ENCODE measurements at places on chromosomes 7 and 10.

- ATAC-seq, result peak; percentile 88
These were observed 39.5 kb downstream of the PRKAG2 start for GRCh38 chr7:151837285-151838042.

DNA sequence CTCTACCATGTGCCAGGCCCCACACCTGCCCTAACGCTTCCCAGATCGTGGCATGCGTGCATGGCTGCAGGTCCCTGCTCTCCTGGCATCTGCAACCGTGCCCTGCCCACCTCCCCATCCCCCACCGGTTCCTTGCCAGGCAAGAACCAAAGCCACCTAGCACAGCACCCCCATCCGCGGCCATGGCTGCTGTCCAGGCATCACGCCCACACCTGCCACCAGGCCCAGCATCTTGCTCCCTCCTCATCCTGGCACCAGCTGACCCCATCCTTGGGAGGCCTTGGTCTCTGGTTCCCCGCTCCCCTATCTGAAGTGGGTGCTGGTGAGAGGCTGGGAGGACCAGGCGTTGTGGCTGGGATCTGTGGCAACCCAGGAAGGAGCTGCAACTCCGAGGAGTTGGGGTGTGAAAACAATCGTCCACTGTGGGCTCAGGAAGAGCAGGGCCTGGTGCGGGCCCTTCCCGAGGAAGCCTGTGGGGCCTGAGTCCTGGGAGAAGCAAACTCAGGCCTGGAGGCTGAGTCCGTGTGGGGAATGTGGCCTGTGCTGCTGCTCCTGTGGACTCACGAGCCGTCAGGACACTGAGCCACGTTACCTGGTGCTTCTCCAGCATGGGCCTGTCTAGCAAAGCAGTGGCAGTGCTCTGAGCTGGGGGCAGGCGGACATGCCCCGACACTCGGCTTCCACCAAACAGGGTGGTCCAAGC, 417.1 kb downstream of the DNAJB6 start:
- ATAC-seq, result no peak

GRCh38 chr10:123470336-123470921, 195.7 kb upstream of the GPR26 start:
- ATAC-seq, result no peak

GRCh38 chr10:116469437-116469836, 41.8 kb downstream of the PNLIPRP3 start:
- no peak for ATAC-seq

DNA sequence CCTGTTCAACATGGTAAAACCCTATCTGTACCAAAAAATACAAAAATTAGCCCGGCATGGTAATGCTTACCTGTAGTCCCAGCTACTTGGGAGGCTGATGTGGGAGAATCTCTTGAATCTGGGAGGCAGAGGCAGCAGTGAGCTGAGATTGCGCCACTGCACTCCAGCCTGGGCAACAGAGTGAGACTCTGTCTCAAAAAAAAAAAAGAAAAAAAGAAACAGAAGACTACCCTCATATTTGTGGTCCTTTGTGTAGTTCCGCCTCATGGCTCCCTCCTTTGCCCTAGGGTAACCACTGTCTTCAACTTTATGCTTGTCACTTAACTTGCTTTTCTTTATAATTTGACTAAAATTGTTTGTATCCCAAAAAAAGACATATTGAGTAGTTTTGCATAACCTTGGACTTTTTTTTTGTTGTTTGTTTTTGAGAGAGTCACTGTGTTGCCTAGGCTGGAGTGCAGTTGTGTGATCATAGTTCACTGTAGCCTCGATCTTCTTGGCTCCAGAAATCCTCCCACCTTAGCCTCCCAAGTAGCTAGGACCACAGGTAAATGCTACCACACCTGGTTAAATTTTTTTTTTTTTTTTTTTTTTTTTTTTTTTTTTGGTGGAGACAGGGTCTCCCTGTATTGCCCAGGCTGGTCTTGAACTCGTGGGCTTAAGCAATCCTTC, 3.7 kb downstream of the ZNF487 start:
- no peak for ATAC-seq

DNA sequence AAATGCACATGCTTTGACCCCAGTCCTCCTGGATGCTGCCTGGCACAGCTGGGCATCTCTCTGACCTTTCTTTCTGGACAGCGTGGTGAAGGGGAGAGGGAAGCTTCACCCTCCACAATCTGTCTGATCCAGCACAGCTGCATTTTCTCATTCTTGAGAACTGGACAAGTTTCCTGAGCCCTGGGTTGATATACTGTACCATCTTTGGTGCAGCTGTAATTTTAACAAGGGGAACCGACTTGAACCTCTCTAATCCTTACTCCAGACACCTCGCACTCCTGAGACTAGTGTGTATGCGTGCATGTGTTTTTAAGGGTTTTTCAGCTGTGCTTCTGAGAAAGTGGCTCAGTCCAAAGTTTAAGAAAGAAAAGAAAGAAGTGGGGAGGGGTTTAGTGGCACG, 655.7 kb downstream of the INHBA start:
- no peak for ATAC-seq

DNA sequence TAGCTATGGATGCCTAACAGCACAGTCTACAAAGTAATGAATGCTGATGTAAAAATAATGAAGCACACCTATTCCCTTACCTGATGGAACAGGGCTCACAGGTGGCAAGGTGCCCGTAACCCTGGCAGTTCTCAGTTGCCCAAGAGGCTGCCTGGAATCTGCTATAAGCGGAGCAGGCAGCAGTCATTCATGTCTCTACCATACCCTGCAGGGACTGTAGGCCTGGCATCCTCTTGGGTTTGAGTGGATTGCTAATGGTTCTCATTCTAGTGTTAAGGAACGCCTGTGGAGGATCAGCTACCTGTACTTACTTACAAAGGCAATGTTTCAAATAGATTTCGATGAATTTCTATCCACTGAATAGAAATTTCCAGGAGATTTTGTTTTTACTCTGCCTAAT, 38.4 kb downstream of the BAIAP2L1 start:
- no peak for ATAC-seq

- ATAC-seq, result no peak
These were observed 290.9 kb downstream of the DPP6 start for GRCh38 chr7:154342971-154343633.

- no peak for ATAC-seq
These were observed 249.3 kb upstream of the GRB10 start for GRCh38 chr7:51031791-51032515.

DNA sequence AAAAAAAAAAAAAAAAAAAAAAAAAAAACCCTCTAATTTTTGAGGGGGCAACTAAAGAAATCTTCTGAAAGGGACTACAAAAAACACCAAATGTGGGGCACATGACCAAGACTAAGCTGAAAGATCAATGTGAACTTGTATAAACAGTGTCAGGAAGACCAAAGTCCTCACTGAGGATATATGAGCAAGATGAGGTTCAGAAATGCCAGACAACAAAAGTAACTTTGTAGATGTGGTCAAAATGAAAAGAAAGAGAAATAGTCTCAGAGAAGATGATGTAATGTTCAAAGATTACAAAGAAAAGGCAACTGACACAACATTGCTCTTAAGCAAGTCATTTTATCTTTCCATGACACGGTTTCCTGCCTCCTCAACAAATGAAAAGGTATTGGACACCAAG, 48.7 kb upstream of the PTPRZ1 start:
- ATAC-seq, result no peak

DNA sequence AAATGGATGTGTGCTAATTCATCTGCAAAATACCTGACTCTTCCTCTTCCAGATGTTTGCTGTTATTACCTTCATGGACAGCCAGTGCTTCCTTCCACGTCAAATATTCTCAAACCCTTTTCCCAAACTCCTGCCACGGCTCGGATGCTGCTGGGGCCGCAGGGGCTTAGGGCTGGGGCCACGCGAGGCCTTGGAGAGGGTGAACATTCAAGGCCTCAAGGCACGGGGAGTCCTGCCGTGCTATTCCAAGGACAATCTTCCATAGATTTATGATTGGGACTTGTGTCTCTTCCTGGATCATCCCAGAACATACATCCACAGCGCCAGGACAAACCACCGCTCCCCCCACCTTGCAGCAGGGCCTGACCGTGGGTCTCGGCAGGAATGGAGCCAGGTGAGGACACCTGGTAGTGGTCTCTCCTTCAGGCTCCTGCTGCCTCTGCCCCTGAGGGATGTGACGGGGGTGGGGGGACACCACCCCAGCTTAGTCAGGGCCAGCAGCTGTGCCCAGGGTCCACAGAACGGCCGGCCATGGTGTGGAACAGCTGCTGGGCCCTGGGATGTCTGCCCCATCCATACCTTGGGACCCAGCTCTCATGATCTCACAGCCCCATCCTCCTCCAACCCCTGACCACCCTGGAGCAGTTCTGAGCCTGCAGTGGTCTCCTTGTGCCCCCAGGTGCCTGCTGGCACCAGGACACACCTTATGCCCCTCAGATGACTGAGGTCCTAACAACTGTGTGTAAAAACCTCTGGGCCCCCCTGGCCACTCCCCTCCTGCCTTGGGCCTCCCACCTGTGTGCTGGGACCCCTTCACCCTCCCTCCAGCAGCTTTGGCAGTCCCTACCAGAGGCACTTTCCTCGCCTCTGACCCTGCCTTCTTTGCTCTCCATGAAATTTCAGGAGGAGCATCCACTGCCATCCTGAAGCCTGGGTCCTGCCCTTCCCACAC, 16.7 kb downstream of the VIPR2 start:
- no peak for ATAC-seq

DNA sequence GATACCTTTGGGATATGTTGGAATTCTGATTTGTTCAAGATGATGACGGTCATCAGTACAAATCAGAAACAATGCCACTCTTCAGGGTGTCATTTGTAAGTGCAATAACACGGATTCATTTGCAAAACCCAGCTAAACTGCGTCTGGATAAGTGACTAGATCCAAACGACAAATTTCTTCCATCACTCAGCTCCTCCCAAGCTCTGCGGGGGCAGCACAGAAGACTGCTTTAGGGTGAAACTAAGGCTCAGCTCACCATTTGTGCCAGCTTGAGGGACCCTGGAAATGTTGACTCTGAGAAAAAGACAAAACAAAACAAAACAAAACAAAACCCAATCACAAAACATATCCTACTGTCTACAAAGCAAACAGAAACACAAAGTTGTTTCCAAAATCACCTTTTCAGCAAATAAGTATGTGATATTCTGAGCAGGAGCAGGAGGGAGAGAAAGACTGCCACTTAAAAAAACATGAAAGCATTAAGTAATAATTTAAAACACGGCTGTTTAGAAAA, 8.0 kb downstream of the EVX1 start:
- ATAC-seq, result no peak

DNA sequence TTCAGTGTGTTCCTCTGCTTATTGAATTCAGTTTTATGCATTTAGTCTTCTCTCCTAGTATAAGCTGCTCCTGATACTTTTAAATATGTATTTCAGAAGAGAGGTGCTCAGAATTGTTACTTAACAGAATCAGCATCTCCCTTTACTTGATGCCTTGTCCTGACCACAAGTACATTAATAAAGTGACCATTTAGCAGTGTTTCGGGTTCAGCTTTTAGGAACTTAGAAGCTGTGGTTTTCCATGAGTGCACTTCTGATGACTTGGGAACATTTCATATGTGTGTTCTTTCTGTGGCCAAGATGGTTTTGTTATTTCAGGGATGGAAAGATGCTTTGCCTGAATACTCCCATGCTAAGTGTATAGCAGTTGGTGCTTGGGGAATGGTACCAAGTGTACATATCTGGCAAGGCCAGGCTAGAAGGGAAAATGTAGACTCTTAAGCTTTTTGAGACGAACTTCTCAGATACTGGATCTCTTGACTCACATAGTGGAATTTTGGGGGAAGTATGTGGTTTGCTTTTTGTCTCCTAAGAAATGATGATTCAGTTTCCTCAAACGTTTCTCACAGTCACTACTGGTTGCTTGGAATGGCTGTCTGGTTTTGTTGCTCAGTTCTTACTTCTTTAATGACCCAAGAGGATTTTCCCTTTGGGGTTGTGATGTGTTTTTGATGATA, 17.2 kb downstream of the SGPL1 start:
- no peak for ATAC-seq

- no peak for ATAC-seq
These were observed 24.1 kb upstream of the ABCC2 start for GRCh38 chr10:99758211-99758891.

DNA sequence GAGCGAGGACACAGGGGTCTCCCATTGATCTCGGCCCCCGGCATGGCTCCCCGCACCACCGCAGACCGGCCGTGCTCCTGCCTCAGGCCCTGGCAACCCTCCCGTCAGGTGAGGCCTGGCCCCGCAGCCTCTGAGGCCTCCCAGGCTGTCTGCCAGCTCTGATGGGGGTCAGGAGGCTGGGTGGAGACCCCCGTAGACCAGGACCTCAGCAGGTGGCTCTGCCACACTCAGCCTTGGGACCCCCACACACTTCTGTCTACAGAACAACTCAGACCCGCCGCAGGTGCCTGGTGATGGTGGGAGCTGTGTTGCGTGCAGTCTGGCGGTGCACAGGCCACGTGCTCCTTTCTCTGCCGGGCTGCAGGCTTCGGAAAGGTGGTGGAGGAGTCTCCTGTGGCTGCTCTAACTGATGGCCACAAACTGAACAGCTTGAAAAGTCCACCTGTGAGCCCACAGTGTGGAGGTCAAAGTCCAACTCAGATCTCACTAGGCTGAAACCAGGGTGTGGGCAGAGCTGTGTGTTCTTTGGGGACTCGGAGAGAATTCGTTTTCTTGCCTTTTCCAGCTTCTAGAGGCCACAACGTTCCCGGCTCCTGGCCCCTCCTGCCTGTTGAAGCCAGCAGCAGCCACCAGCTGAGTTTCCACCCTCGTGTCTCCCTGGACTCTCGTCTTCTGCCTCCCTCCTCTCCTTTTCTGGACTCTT, 62.5 kb downstream of the PWWP2B start:
- ATAC-seq, result no peak

- ATAC-seq, result peak; percentile 40
These were observed 50.5 kb downstream of the PNLIPRP3 start for GRCh38 chr10:116477986-116478664.

- ATAC-seq, result peak; percentile 23
These were observed 99.8 kb downstream of the TES start for GRCh38 chr7:116310141-116310540.

GRCh38 chr10:118980135-118980865, 49.2 kb upstream of the NANOS1 start:
- ATAC-seq, result no peak

DNA sequence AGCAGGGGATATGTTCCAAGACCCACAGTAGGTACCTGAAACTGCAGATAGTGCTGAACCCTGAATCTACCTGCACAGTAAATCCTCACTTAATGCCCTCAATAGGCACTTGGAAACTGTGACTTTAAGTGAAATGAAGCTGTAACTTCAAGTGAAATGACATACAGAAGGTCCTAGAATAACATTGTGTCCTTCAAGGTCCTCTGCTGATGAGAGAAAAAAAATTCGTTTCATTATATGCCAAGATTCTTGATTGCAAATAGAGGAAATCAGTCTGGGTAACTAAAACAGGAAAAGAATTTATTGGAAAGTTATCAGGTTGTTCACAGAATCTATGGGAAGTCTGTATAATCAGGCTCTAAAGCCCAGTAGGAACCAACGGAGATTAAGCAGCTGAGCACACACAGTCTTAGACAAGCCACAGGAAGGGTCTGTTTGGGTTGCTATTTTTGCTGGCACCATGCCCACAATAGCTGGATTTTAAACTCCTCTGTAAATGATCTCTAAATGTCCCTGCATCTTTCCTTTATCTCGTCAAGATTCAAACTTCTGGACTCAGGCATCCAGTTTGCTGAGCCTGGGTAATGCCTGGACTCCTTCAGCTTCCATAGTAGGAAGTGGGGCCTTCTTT, 57.5 kb downstream of the EXOC4 start:
- no peak for ATAC-seq

- ATAC-seq, result no peak
These were observed 196.1 kb upstream of the LRGUK start for GRCh38 chr7:133931053-133931452.

All from motor neuron (in vitro differentiated cells).